ENCODE measurements at places on chromosomes 2 and 18.

DNA sequence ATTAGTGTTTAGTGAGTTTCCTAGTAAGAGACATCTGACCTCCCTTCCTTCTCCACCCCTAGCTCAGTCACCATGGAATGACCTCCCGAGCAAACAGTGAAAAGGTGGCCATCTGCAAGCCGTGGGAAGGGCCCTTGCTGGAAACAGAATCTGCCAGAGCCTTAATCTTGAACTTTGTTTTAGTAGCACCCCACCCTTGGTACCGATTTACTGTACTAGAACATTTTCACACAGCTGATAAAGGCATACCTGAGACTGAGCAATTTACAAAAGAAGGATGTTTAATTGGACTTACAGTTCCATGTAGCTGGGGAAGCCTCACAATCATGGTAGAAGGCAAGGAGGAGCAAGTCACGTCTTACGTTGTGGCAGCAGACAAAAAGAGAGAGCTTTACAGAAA is 655.8 kb downstream of the TSN start:
- DNase-seq, result no peak

DNA sequence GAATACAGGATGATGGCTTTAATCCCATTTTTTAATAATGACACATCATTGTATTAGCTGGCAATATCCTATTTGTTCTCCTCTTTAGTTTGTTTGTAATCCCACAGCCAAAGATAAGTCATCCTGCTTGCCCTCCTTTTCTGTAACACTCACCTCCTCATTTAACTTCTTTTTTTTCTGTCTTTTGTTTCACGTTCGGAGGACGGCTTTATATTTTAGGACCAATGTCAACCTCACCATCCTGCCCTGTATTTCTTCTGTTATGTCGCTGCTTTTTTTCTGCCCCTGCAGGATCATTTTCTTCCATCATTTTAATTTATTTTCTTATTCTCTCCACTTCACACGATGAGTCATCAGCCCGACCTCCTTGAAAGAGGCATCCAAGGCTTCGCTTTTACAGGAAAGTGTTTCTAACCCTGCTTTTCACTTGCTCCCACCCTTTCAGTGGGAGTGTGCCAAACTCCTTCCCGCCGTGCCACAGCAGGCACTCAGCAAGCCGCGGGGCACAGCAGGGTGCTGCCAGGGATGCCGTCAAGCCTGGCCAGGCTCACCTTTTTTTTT is 11.4 kb downstream of the RAB31 start:
- no peak for DNase-seq

- no peak for DNase-seq
These were observed 106.1 kb downstream of the ICA1L start for GRCh38 chr2:202765436-202765835.

DNA sequence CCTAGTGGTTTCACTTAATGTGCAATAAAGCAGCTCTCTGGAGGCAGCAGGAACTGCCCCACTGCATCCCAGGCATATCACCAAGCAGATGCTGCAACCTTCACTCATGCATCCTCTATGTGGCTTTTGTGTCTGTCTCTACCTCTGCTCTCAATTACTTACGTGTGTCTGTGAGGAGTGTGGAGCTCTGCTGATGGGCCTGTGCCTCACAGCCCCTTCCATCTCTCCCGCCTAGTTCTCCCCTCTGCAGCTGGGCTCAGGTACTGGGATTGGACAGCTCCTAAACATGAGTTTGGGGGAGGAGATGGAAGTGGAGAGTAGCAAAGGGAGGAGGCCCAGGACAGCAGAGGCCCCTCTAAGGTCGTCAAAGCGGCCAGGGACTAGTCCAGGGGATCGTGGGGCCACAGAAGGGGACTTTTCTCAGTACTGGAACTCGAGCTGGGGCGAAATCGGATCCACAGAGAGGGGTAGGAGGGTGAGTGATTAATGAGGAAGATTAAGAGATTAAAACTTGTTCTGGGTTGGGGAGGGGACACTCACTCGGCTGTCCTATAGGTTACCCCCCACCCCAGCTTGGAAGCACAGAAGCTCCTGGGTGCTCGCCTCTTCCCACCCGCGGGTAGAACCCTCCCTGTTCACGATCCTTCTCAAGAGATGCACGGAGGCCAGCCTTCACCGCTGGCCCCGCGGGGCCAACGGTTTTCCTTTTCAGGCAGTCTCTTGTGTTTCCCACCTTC is 2.1 kb upstream of the LBX2 start:
- DNase-seq, result no peak

- no peak for DNase-seq
These were observed 913.4 kb downstream of the CBLN2 start for GRCh38 chr18:71630696-71631095.

DNA sequence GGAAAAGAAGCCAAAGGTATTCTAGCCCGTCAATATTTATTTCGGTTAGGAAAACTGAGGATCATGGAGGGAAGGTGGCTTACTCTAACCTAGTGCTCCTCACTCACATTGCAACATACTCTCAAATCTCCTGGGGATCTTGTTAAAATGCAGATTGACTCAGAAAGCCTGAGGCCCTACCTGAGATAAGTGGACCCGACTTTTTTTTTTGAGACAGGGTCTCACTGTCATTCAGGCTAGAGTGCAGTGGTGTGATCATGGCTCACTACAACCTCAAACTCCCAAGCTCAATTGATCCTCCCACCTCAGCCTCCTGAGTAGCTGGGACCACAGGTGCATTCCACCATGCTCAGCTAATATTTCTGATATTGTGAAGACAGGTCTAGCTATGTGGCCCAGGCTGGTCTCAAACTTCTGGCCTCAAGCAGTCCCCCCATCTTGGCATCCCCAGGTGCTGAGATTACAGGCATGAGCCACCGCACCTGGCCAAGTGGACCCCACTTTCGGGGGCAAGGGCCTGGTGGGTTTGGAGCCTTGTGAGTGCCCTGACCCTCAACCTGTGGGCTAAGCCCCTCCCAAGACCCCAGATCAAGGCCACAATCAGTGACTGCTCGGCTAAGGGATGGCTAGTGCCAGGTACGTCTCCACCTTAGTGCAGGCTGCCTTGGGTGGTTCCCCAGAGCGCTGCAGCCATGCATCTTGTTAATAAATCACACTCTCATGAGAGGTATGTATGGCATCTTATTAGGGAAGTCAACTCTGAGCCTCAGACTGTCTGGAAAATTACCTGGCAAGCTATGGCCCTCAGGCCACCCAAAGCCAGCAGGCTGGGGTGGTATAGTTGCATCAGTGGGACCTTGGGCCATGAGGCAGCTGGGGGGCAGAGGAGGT is 1.1 kb upstream of the NEURL3 start:
- no peak for DNase-seq

- no peak for DNase-seq
These were observed 74.5 kb downstream of the MEX3C start for GRCh38 chr18:51123046-51123395.

DNA sequence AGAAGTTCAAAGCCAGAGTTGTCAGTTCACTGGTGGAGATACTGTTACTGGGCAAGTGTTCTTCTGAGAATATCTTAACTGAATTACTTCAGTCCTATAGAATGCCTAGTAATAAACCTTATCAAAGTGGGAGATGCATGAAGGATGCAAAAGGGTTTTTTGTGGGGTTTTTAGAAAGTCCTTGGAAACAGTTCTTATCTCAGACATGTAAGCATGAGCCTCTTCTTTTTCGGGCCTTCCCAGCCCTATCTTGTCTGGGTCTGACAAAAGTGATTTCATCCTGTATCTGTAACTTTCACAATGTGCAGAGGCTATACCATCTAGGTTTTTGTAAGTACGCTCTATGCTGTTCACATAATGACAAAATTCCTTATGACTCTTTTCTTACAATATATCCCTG is 255.5 kb downstream of the MYO3B start:
- no peak for DNase-seq

GRCh38 chr18:13003466-13003896 is 12.3 kb downstream of the CEP192 start:
- no peak for DNase-seq

DNA sequence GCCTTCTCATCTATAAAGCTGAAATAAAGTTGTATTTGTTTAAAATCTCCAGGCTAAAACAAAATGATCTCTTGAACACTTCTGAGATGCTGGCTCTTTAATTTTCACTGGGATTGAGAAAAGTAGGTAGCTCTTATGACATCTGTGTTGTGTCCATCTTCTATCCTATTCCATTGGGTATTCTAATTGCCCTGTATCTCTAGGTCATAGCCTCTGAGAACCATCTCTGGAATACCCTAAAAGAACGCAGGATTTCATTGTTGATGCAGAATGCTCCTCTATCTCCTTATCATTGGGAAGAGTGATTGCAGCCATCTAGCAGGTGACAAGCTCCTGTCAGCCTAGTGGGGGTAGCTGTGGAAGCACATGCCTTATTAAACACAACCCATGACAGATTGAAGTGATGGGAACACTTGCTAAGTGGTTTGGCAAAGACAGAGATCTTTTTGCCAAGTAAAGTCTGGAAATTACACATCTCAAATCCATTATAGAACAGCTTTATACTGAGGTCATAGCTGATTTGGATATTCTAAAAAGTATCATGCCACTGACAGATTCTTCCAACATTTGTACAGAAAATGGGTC is 178.2 kb downstream of the TDRD15 start:
- DNase-seq, result no peak

- DNase-seq, result no peak
These were observed 312.8 kb upstream of the FANCL start for GRCh38 chr2:58553937-58554336.

GRCh38 chr2:146678516-146678915 is 1166.3 kb upstream of the ACVR2A start:
- no peak for DNase-seq

DNA sequence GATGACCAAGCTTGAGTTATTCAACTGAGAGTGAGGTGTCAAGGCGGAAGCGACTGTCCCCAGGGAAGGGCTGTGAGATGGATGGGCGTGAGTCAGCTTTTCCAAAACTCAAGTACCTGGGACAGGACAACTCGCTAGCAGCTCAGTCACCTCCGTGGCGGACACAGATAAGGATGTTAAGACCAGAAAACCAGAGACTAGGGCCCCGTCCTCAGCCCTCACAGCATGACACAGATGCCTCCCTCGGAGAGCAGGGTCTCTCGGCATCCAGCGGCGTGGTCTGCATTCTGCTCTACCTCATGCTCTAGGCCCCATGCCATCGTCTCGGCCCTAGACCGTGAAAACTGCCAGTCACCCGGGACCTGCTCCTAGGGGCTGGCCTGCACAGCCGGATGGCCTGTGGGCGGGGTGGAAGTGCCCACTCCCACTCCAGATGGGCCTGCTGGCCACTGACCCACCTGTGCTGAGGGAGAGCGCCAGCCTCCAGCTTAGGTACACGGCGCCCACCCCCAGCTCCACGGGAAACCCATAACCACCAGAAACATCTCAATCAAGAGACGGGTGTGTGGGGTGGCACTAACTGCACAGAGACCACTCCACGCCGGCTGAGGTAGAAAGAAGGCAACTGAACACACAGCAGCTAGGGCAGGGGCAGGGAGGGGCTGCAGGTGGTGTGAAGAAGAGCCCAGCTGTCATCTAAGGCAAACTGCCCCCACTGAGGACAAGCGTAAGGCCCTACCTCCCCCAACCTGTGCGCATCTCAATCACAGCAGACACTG is 39.8 kb downstream of the ANO7 start:
- DNase-seq, result no peak

DNA sequence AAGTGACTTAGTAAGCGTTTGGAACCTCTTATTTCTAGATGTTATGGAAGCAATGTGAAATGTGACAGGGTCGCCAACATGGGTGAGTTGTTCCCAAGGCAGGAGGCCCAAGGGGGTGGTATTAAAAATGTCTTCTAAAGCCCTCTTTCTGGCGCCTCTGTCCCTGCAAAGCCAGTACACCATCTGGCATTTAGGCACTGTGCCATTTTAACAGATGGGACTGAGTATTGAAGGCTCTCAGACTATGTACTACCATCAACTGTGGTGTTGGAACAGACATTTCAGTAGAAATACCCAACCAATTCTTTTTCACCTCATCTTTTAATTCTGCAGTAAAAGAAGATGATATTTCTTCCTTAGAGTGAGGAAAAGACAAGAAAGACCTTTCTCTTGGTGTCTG is 384.5 kb upstream of the MMADHC start:
- no peak for DNase-seq

- no peak for DNase-seq
These were observed 192.4 kb upstream of the LRP1B start for GRCh38 chr2:142323206-142323605.

DNA sequence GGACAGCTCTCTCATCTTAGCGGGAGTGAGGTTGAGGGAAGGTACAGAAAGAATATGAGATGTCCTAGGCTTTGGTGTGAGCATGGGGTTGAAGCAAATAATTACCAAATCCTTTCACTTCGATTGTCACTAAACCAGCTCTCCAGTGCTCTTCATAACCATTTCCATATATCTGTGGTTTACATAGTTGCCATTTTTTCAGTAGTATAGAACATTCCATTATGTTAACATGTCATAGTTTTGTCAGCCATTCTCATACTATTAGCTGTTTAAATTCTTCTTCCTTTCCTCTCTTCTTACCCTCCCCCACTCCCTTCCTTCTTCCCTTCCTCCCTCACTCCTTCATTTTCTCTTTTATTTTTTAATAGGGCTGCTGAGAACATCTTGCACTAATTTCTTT is 205.9 kb downstream of the BABAM2 start:
- no peak for DNase-seq

DNA sequence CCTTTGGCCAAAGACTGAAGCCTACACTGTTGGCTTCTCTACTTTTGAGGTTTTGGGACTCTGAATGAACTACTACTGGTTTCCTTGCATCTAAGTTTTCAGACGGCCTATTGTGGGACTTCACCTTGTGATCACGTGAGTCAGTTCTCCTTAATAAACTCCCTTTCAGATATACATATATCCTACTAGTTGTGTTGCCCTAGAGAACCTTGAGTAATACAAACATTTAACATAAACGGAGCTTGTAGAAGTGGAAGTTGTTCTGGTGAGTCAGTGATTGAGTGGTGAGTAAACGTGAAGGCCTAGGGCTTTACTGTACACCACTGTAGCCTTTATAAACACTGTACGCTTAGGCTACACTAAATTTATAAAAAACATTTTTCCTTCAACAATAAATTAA is 107.2 kb upstream of the CDH2 start:
- no peak for DNase-seq

DNA sequence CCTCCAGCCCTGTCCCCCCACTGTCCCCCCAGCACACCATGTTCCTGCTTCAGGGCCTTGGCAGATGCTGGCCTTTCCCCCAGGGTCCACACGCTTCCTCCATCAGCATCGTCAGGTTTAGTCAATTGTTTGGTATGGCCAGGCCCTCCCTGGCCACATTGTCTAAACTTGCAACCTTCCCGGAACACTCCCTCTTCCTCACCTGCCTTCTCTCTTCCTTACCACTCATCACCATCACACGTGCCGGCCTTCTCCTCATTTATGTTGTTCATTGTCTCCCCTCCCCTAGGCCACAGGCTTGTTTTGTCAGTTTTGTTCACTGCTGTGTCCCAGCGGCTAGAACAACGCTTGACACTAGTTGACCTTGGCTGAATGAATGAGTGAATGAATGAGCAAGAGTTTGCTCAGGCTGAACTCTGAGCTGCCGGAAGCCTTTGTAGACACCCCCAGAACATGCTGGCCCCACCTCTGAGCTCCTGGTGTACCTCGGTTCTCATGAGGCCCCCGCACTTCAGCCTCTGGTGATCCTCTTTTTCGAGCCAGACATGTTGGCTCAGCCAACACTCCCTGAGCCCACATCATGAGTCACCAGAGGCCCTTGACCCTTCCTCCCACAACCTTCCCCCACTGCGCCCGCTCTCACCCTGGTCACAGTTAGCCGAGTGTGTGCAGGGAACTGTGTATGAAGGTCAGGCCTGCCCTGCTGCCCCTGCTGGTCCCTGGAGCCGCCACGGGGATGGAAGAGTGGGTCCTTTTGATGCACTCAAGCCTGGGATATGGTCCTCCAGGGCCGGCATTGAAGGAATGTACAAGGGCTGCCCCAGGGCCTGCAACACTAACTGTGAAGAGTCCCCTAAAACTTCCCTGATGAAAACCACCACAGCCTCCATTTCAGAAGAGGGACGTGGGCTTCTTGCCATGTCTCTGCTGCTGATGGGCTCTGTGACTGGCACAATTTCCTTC is 57.5 kb downstream of the HS1BP3 start:
- no peak for DNase-seq

Measured in stimulated activated CD4-positive, alpha-beta T cell treated with anti-CD3 and anti-CD28 coated beads, TNF-alpha, amount 100 ng/mL, for 4 hours (primary cell).